ENCODE measurements at places on chromosomes 13 and 19.

GRCh38 chr19:36997843-36998235, 80.4 kb upstream of the ZNF420 start:
- no peak for DNase-seq

DNA sequence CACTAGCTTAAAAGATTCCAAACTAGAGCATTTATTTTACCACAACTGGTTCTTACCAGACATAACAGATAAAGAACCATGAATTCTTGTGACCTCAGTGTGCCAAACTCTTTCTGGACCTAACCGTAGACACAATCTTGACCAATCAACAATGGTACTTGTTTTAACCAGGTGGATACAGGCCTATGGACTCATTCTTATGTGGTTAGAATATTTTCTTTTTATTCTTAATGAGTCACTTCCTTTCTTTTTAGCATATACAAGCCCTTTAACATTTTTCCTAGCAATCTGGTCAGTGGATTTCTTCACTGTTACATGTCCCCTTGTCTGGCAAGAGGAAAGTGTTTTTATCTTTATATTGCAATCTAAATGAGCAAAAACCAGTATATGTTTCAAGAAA, 792.1 kb upstream of the SPRY2 start:
- DNase-seq: no peak

DNA sequence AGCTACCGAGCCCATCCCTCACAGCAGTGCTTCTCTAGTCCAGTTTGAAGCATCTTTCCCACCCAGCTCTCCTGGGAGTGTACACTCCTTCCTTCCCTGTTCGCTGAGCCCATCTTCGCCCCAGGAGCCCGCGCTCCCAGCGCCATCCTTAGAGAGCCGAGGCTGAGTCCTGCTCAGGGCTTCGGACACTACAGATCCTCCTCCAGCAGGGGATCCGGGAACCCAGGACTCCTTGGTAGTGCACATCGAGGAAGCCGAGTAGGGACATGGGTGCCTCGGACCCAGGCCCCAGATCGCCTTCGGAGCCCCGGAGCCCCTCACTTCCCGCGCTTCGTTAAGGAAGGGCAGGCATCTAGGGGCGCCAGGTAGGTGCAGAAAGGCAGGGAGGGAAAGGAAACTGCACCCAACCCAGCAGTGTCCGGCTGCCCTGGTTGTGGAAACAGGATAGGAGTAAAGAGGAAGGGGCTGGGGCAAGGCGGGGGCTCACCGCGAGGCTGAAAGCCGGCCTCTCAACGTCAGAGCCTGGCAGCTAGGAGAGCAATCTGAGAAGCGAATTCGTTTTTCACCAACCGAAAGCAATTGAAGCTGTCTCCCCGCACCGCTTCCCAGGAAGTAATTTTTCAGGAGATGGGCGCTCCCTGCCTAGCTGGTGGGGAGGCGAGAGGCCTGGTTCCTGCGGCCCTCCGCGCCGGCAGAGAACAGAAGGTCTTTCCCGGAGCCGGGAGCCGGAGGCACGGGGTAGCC, 1.0 kb downstream of the PDX1 start:
- DNase-seq: peak; percentile 11

DNA sequence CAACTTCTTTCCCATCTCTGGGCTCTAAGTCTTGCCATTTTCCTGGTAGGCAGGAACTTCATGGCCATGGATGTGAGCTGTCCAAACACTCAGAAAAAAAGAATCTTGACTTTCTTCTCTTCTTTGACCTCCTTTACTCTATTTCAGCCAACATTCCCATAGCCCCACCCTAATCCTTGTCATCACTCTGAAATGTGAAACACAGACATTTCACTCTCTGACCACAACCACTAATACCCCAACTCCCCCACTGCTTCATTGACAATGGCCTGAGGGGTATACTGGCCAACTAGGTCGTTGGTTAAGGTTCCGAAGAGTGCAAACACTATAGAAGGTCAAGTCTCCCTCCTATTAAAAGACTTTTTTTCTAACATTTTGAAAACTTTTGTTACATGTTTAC, 4.7 kb upstream of the CYP2A13 start:
- DNase-seq: no peak

DNA sequence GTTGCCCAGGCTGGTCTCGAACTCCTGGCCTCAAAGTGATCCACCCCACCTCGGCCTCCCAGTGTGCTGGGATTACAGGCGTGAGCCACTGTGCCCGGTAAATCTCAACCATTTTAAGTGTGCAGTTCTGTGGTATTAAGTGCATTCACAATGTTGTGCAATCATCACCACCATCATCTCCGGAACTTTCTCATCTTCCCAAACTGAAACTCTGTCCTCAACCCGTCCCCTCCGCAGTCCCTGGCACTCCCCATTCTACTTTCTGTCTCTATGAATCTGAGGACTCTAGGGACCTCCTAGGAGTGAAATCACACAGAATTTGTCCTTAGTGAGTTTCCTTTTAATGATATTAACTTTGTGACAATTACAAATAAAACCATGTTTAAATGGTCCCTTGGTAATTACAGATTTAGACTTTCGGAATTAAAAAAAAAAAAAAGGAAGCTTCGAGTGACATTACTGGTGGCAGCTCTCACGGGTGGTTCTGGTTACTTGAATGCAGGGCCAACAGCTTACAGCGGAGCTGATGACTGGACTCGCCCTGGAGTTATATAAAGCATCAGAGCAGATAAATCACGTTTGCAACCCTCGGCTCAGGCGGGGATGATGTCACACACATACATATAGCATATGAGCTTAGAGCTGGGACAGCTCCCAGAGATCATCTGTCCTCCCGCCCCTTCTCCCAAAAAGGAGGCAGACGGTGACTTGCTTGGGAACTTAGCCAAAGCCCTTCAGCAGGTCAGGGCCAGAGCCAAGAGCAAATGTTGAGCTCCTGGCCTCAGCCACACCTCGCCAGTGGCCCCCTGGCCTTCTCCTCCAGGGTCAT, 89.8 kb downstream of the ZNF557 start:
- peak; percentile 94 for DNase-seq

- DNase-seq: no peak
These were observed 2034.2 kb upstream of the PRR20A start for GRCh38 chr13:55106509-55106908.

- DNase-seq: no peak
These were observed 15.7 kb downstream of the FEM1A start for GRCh38 chr19:4807188-4807587.

- no peak for DNase-seq
These were observed 22.6 kb downstream of the NOSIP start for GRCh38 chr19:49557641-49558325.

All from AG10803 (cell line).